ENCODE measurements at places on chromosomes 7 and 10.

DNA sequence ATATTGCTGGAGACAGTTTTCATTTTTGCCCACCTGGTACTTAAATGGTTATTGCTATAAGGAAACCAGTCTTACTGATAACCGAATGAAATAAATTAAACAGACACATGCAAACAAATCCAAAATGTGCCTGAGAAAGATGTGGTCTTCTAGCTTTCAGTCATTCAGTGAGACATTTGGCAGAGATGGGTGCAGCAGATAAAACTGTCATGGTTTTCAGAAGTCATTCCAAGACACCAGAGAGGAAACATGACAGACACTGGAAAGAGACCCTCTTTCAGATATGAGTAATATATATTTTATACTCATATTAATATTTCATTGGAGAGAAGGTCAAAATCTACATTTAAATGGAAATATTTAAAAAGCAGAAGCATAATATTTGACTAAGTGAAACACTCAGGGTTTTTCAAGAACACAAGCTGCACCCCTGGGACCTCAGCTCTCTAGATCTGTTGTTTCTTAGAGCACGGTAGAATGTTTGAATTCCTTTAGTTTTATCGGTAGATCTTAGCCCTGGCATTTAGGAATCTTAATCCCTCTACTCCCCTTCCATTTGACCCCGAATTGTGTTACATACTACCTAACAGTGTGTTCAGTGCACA is 246.1 kb downstream of the AUTS2 start:
- DNase-seq, result peak; percentile 8

- peak; percentile 65 for DNase-seq
These were observed 562 bp downstream of the NUB1 start for GRCh38 chr7:151342102-151342646.

DNA sequence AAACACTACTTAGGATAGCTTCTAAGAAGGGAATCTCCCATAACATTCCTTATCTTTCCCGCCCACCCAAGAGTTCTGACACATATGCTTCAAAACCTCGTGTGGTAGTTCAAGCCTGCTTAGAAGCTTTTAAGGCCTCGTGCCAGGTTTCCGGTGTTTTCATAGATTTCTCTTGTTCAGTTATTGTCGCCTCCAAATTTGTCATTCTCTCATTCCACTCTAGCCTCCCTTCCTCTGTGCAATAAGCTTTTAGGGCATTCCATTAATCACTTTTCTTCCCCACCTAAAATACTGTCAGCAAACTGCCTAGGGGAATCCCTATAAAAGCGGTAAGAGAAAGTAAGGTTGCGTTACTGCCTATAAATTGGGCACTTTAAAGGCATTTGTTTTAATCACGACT is 718 bp upstream of the BPGM start:
- no peak for DNase-seq

- DNase-seq, result no peak
These were observed 64.8 kb upstream of the SEC61G start for GRCh38 chr7:54823776-54824175.

DNA sequence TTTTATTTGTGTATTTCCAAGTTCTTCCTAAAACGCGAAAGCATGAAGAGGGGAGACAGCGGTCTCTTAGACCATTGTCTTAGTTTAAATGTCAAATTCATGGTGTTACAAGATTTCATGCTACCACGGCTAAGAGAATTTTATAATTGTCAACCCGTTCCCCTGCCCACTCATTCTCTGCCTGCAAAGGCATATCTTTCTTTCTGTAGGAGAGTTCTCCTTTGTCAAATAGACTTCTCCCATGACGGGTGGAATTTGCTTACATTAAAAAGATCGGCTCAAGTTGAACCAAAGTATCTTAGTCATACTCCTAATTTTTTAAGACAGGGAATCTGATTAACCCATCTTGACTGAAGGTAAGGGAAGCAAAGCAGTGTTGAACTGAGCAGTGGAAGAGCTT is 539.2 kb downstream of the REEP3 start:
- DNase-seq, result no peak

- no peak for DNase-seq
These were observed 3.9 kb upstream of the SGPL1 start for GRCh38 chr10:70811881-70812280.

- DNase-seq, result no peak
These were observed 3.3 kb downstream of the PLEKHS1 start for GRCh38 chr10:113754768-113755167.

- DNase-seq, result no peak
These were observed 1.4 kb upstream of the PILRB start for GRCh38 chr7:100356416-100357068.

DNA sequence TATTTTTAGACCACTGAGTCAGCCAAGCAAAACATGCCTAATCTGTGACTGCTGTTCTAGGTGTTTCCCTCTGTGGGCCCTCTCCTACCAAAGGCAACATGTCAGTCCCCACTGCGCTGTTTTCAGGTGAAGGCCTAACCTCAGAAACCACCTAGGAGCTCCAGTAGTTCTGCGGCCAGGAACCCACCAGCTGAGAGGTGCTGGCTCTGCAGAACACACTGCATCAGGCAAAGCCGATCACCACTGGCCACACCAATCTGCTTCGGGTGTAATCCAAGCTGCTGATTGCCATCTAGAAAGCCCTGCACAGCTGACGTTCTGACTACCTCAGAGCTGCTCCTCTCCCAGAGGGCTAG is 14.9 kb downstream of the CAMK2G start:
- DNase-seq, result peak; percentile 44

- peak; percentile 82 for DNase-seq
These were observed 149.2 kb downstream of the PRKAG2 start for GRCh38 chr7:151727579-151728285.

GRCh38 chr7:45268013-45268412 is 110.4 kb downstream of the RAMP3 start:
- no peak for DNase-seq

GRCh38 chr10:97291357-97292096 is 910 bp downstream of the ARHGAP19 start:
- no peak for DNase-seq

DNA sequence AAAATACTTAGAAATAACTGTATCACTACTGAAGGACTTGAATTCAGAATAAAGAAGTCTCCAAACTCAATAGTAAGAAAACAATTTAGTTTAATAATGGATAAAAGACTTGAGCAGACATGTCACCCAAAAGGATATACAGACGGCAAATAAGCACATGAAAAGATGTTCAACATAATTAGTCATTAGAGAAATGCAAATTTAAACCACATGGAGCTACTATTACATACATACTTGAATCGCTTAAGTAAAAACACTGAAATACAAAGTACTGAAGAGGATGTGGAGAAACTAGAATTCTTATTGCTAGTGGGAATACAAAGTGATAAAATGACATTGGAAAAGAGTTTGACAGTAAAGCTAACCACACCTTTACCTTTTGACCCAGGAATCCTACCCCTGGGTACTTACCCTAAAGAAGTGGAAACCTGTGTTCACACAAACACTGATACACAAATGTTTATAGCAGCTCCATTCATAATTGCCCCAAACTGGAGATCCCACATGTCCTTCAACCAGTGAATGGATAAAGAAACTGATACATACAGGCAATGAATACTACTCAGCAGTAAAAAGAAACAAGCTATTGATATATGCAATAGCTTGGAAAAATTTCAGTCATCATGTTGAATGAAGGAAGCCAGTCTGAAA is 54.3 kb upstream of the NFKB2 start:
- DNase-seq, result no peak

DNA sequence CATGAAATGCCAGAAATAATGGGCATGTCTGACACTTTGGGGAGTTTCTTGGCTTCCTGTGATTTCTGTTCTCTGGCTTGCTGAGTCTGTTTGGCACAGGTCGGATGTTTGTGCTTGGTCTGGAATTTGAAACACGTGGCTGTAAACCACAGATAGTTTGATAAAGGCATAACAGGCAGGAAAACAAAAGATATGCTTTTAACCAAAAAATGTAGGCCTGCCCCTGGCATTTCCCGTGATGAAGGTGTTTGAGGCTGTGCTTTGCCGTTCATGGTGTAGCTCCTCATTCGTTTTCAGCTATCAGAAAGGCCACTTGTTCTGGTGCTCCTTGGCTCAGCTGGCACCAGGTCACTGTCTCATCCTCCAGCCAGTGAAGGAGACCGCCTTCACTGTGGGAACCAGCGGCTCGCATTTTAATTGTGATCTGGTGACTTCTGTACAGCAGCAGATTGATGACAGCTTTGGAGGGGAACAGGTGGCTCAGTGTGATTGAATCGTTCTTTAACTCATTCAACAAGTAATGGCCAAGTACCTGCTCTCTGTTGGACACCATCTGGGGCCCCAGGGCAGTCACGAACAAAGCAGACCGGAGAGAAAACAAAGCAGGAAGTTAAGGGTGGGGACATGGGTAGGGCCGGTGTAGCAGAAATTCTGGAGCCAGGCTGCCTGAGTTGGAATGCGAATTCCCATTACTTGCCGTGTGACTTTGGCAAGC is 111.5 kb downstream of the CCNY start:
- peak; percentile 22 for DNase-seq

DNA sequence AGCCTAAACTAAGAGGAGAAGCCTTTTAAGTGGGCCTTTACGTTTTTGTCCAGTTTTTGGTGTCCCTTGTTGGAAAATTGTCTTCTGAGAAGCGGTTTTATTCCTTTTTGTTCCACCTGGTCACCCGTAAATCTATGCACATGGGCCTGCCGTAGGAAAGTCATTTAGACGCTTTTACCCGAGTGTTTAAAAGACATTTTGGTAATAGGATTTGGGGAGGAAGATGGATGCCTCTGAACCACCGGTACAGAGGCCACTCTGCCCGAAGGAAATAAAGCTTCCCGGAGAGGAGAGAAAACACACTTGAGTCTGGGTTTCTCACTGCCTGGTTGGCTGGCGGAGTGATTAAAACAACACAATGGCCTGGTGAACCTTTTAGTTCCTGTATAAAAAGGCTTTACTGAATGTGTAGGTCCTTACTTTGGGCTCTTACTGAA is 760 bp downstream of the THNSL1 start:
- no peak for DNase-seq

DNA sequence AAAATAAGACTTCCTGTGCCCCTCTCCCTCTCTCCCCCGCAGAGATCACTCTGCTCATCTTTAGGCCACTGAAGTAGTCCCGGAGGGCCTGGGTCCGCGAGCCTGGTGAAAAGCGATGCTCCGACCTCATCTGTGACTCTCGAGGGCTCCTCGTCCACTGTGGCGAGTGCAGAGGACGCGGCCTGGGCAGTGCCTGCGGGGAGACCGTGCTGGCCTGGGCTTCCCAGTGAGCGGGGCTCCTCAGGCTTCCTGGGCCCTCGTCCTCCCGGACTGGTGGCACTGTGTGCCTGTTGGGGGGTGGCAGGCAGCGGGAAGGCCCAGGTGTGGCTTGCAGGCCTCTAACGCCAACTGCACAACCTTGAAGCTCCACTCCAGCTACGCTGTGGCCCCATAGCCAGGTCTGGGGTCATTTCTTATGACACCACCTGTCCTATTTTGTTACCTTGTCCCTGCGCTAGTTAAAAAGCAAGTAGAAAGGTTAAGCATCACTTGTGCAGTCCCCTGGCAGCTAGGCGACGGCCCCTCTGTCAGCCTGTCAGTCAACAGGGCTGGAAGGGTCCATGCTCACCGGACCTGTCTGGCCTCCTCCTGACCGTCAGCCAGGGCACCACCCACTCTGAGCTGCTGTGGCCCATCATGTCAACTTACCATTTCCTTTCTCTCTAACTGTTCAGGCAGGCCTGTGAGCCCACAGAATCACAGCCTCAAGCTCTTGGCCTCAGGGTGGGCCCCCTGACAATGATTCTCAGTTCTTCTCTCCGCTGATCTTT is 20.5 kb downstream of the MNX1 start:
- DNase-seq, result no peak

- DNase-seq, result no peak
These were observed 32.6 kb downstream of the PHF14 start for GRCh38 chr7:11006291-11006690.

- DNase-seq, result no peak
These were observed 229.3 kb upstream of the CTBP2 start for GRCh38 chr10:125389648-125390047.

DNA sequence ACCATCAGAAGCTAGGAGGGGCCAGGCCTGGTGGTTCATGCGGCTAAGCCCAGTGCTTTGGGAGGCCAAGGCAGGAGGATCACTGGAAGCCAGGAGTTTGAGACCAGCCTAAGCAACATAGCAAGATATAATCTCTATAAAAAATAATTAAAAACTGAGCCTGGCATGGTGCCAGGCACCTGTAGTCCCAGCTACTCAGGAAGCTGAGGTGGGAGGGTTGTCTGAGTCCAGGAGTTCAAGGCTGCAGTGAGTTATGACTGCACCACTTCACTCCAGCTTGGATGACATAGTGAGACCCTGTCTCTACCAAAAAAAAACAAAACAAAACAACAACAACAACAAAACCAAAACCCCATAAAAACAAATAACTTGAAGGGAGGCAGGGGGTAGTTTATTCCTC is 172.9 kb upstream of the FAM171A1 start:
- no peak for DNase-seq

- peak; percentile 54 for DNase-seq
These were observed 121.9 kb downstream of the PTPRZ1 start for GRCh38 chr7:121994625-121995410.

DNA sequence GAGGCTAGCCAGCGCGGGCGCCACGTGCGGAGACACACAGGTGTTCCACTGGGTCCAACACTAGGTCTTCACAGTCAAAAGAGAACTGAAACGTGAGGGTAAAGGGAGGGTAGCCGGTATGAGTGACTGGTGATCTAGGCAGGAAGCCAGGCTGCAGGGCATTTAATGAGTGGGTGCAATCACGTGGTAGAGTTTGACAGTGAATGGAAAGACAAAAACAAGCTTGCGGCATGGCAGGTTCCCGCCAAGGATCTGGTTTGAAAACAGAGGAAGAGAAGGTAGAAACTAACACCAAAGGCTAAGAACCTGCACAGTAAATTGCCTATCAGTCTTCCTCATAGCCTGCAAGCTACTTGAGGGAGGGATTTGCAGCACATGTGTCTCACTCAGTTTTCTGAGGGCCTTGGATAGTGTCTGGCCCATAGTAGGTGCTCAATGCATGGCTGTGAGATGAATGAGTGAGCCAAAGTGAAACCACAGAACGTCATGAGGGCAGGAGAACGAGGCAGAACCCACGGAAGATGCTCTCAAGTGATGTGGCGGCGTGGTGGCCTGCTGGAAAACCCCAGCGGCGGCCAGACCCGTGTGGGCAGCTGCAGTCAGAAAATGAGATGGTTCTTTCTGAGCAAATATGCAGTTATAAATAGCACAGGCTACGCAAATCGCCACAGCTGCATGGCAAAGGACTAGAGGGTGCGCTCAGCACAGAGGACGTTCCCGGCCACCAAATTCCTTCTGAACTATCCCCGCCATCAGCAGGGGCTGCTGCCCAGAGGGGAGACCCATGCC is 183.6 kb upstream of the NFE2L3 start:
- peak; percentile 93 for DNase-seq

DNA sequence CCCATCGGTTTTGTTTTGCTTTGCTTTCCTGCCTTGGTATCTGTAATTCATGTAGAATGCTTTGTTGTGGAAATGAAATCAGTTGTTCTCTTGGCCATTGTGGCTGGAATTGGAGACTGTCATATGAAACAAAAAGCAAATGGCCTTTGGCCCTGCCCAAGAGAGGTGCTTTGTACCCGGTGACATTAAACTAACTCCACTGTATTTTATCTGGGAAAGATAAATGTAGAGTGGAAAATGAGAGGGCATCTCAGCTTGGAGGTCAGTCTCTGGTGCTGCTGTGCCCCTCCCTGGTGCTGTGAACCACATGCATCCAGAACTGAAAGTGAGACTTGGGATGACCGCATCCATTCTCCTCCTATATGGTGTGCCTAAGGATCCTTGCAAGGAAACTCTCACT is 75.4 kb downstream of the CDK1 start:
- no peak for DNase-seq
